ENCODE measurements at places on chromosomes 4 and X. TPM values are rescaled to one million over a fixed set of nuclear protein-coding genes. Genes with fewer than 3 reads are reported as not detected.

PRRG3 gene
- 4.8 TPM for polyA plus RNA-seq

RAB41 gene
- not detected for polyA plus RNA-seq

PDE5A gene
- polyA plus RNA-seq, result 3.4 TPM

GUCY1B1 gene
- 1.5 TPM for polyA plus RNA-seq

NWD2 gene
- under 0.01 TPM for polyA plus RNA-seq

XAGE2 gene
- polyA plus RNA-seq, result not detected

CT45A2 gene
- polyA plus RNA-seq, result not detected

DIPK2B gene
- not detected for polyA plus RNA-seq

MAGEB10 gene
- not detected for polyA plus RNA-seq

LRCH2 gene
- polyA plus RNA-seq, result 0.88 TPM

DNA sequence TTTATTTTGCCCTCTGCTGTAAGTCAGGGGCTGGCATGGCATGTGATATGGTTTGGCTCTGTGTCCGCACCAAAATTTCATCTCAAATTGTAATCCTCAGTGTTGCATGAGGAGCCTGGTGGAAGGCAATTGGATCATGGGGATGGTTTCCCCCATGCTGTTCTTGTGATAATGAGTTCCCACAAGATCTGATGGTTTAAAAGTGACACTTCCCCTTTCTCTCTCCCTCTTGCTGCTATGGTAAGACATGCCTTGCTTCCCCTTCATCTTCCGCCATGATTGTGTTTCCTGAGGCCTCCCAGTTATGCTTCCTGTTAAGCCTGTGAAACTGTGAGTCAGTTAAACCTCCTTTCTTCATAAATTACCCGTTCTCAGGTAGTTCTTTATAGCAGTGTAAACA lies 72.0 kb upstream of the MSX1 start:
- no peak for DNase-seq

GRCh38 chrX:57103489-57103888 lies 17.9 kb downstream of the SPIN2B start:
- DNase-seq, result no peak

DNA sequence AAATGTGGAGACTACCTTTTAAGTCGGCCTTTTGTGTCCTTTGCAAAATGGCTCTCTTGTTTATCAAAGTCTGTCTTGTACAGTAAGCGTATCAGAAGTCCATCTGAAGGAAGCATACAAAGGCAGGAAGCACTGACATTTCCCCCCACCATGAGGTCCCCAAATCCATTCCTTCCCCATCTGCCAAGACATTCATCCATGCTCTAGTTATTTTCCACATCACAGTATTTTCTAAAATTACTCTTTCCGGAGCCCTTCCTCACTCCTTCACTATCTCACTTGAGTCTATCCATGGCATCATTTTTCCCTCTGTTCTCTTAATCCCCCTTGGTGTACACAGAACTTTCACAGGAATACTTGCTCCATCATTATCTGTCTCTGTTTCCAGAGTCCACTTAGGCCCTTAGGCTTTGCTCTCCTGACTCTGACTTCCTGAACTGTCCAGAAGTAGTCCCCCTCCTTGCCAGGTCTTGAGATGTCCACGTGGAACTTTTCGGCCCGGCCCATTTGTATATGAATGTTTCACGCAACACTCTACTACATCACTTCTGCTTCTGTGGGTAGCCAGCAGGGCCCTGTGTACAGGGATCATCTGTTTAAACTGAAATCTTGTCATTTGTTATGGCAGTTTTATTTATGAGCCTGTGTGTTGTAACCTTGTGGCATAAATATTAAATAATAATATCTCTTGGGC lies 2.1 kb downstream of the SEL1L3 start:
- no peak for DNase-seq

DNA sequence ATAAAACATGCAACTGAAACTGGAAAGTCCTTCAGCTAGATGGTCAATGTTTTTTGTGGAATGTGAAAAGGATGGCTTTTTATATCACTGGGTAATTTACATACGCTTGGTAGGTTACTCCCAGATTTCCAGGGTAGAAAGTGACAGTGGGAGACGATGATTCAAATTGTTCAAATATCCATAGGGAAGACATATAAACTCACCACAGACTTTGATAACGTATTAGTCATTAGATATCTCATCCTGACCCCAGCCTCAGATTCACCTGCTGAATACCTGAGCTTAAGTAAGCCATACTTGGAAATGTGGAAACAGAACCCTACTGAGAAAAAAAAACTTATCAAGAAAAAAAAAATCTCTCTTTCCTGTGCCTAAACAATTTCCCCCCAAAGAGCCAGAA lies 169.4 kb downstream of the ZNF674 start:
- no peak for DNase-seq

DNA sequence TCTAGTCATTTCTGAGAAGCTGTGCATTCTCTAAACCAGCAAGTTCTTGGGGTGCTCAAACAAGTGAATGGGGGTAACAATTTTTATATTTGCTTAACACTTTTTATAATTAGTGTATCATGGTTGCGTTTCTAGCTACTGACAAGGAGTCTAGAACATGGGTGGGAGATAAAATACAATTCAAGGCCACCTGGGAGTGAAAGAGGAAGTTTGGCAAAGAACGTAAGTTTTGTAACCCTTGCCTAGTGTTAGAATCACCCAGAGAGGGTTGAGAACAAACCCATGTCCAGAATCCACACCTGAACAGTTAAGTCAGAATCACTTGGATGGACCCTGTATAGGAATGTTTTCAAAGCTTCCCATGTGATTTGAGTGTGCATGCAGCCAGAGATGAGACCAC lies 92.7 kb downstream of the AFF2 start:
- DNase-seq, result no peak

DNA sequence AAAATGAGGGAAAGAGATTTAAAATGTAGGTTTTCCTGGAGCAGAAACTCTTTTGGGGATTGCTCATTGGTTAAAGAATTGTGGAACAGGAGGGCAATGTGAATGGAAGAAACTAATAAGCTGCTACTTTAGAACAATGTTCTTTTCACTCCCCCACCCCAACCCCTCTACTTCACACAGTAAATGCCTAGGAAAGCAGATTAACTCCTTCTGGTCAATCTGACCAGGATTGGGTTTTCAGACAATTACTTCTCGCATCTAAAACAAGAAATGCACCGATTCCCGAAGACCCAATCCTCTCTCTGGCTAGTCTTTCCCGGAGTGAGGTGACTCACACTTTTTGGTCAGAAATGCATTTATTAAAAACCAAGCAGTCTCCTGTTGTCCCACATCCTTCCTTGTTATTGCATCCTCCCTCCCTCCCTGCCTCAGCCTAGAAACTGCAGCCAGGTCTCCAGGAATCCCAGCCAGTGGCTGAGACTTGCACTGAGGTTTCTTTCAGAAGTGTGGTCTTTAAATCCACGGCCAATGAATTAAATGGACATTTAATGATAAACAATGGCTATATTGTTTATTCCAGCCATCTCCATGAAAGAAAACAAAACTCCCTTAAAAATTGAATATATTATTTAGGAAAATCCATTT lies 21.4 kb downstream of the MFAP3L start:
- DNase-seq, result peak; percentile 39

- DNase-seq, result no peak
Measured at GRCh38 chr4:116233971-116234370, 851.4 kb downstream of the TRAM1L1 start.

DNA sequence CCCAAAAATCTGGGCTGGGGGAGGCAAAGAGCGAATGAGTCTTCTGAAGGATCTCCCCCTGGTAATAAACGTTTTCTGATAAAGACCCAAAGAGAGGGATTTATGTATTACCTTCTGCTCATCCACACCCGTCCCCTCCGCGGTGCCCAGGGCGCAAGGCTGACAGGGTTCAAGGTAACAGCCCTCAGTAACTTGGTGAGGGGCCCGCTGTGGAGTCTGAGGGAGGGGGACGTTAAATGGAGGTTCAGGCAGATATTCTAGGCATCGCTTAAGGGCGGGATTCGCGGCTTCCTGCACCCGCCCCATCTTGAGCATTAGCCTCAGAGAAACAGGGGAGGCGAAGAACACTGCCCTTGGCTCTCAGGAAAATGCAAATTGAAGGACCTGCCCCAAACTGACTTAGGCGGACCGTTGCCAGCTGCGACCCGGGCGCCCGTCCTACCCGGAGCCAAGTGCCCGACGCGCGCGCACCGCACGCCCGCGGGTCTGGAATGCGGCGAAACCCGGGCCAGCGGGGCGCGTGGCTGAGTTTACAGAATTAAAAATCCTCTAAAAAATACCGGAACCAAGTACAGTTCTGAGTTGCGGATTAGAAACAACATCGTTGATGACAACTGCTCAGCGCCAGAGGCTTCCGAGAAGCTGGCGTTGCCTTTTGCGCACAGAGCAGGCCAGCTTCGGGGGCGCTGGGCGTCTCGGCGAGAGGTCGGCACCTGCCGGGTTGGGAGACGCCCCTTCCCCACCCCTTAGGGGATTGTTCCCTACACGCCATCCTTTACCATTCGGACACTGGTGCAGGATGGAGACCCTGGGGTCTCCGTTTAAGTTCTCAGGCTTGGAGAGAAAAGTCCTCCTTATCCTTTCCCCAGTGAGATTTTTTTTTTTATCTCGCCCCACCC lies 2.8 kb downstream of the HELT start:
- DNase-seq, result peak; percentile 66

GRCh38 chr4:112167794-112168193 lies 22.5 kb downstream of the FAM241A start:
- DNase-seq, result no peak

DNA sequence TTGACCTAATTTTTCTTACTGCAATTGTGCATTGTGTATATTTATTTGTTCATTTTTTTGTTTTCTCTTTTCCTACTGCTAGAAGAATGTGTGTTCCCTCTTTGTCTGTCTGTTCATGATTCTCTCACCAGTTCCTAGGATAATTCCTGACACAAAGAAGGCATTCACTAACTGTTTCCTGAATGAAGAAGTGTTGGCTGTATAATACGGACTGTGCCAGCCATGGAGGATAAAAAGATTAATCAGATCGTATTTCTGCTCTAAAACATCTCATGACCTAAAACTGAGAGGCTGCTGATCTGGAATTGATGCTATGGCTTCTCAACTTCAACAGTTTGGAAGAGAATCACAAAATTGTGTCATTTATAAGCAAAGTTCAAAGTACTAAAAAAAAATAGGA lies 563.1 kb upstream of the FRG1 start:
- no peak for DNase-seq

DNA sequence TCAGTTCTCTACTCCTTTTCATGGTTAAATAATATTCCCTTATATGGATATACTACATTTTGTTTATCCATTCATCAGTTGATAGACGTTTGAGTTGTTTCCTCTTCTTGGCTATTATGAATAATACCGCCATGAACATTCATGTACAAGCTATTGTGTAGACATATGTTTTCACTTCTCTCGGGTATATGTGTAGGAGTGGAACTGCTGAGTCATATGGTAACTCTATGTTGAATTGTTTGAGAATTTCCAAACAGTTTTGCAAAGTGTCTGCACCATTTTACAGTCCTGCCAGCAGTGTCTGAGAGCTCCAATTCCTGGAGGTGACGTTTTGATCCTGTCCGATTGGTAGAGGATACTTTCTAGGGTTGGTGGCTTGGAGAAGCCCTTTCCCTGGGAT lies 23.6 kb downstream of the PLAC1 start:
- DNase-seq, result no peak

GRCh38 chrX:63658920-63659319 lies 126.1 kb downstream of the ARHGEF9 start:
- no peak for DNase-seq

- no peak for DNase-seq
Measured at GRCh38 chr4:113665036-113665435, 96.5 kb downstream of the CAMK2D start.

DNA sequence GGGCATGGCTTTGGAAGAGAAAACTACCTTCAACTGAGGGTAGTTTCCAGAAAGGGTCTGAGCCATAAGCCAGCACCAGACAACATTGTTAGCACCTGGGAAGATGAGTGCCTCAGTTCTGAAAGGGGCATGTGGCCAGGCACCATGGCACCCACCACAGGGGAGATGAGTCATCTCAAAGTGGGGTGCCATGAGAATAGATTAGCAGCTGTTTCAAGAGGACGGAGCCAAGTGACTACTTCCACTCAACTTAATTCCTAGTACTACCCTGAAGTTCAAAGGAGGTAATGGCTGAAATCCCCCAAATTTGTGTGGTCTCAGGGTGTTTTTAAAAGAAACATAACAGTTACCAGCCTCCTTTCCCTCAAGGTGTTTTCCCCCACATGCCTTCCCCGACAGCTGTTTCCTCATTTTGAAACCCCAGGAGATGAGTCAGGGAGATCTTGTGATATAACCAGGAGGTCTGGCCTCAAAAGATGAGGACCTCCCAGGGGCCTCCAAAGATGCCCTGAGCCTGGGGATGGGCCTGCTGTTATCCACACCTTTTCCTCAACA lies 27.8 kb upstream of the FTHL17 start:
- no peak for DNase-seq

DNA sequence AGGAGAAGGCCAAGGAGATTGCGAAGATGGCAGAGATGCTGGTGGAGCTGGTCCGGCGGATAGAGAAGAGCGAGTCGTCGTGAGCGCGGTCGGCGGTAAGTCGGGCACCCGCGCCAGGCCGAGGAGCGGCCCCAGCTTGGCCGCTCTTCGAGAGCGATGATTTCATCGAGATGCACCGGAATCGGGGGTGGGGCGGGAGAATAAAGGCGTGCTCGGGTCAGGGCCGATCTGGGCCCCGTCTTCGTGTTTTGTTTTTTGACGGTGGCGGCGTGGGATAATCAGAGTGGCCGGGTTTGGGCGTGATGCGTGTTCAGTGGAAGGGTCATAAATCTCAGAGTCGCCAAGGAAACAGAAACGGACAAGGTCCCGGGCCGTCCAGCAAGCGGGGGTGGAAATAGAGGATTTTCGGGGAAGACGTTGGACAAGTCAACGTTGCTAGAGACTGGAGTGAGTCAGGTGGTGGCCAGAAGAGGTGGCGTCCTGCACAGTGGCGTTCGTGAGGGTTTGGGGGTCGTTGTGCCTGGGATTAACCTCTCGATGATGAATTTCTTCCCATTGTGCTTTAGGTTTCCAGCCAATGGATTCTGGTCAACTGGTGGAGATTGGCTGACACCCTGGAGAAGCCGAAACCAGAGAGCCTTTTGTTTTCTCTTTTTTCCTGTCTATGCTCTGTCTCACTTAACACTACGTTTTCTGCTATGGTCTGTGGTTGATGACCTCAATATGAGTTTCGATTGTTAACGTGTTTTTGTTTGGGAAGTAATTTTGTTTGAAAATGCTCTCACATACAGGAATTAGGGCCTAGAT lies 882 bp downstream of the MRFAP1 start:
- no peak for DNase-seq

DNA sequence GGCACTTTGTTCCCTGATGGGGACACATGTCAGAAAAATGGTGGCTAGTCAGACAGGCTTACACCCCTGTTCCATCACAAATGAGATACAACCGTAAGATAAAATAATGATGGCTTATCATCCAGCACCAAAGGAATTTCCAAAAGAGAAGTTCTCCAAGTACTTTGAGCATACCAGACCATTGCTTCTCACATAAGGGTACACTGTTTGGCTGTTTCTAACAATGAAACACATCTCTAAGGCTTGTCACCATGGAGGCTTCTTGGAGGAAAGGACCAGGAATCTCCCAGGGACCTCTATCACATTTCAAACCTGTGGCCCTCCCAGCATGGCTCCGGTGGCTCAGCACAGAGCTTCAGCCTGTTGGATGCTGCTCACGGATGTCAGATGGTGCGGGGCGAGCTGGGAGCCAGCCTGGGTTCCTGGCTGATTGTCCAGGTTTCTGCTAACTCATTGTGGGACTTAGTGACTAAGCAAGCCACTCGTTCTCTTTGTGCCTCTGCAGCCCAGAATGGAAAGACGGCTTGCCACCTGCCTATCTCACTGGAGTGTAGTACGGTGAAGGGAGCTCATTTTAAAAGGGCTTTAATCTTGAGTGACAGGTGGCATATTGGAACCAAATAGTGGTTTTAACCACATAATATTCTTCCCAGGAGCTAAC lies 54.5 kb downstream of the FHDC1 start:
- no peak for DNase-seq

- DNase-seq, result no peak
Measured at GRCh38 chr4:188657365-188657764, 518.1 kb downstream of the TRIML1 start.

All from H1 (cell line).